ENCODE measurements at places on chromosomes 5 and 9.

DNA sequence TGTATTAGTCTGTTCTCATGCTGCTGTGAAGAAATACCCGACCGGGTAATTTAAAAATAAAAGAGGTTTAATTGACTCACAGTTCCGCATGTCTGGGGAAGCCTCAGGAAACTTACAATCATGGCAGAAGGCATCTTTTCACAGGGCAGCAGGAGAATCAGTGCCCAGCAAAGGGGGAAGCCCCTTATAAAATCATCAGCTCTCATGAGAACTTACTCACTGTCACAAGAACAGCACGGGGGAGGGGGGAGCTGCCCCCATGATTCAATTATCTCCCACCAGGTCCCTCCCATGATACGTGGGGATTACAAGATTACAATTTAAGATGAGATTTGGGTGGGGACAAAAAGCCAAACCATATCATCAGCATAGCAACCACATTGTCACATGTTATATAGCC lies 102.5 kb downstream of the GPBP1 start:
- DNase-seq, result no peak

- DNase-seq, result no peak
Measured at GRCh38 chr5:125125031-125125823, 378.8 kb upstream of the ZNF608 start.

- DNase-seq, result peak; percentile 86
Measured at GRCh38 chr5:113524927-113525326, 11.4 kb downstream of the YTHDC2 start.

DNA sequence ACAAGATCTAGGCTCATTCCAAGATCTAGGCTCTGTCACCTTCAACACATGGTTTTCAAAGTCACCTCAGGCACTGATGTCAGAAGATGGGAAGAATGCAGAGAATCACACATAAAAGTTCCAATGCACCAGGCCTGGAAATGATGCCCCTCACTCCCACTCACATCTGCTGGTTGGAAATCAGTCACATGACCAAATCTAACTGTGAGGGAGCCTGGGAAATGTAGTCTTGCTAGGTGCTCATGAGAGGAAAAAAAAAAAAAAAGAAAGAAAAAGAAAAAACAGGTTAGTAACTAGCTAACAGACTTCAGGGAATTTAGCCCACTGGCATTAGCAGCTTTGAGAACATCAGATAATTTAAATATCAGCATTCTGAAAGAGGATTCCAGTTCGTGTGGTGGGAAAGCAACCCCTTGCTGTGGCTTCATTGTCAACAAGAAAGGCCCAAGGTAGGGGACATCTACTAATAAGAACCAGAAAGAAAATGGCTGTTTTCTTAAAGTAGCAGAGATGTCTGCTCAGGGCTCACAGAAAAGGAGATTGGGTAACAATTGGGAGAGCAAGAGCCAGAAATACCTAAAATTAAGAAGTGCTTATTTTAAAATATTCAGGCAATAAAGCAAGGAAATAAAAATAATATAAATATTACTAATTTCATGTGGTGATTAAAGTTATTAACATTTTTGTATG lies 614.3 kb downstream of the ACTL7B start:
- DNase-seq, result no peak

GRCh38 chr5:171418316-171418981 lies 998 bp upstream of the FGF18 start:
- peak; percentile 54 for DNase-seq

- DNase-seq, result no peak
Measured at GRCh38 chr5:134070725-134071613, 43.5 kb upstream of the TCF7 start.

DNA sequence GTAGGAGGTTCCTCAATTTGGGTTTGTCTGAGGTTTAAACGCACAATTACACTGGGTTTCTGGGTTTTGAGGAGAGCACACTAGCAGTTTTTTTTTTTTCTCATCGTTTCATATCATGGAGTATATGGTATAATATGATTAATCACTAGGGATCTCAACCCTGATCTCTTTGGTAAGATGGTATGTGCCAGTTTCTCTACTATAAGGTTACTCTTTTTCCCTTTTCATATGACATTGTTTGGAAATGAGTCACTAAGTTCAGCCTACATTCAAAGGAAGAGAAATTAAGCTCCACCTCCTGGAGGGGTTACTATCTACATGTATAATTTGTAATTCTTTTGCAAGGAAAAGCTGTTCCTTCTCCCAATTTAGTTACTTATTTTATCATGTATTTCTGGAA lies 35.2 kb downstream of the MTRR start:
- no peak for DNase-seq

DNA sequence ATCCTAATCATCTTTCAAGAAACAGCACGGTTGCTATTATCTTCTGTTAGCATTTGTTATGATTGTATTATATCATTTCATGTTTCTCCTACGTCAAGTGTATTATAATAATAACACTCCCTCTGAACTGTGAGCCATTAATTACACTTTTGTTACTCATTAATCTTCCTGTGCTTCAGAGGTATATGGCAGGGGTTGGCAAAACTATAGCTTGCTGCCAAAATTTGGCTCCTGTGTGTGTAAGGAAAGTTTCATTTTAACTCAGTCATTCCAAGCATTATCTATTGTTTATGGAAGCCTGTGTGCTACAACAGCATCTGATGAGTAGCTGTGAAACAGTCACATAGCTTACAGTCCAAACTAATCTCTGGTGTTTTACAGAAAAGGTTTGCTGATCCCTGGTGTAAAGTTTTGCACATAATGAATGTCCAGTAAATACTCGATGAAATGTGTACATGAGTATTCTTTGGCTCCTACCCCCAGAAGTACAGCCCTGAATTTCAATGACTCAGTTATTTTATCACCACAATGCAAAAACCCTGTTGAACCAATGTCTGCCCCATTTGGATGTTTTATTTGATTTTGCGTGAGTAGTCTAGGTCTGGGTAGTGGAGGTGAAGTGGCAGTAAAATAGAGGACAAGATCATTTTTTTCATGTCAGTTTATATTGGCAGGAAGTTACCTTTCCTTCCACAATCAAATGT lies 648.2 kb downstream of the MAT2B start:
- DNase-seq, result no peak

DNA sequence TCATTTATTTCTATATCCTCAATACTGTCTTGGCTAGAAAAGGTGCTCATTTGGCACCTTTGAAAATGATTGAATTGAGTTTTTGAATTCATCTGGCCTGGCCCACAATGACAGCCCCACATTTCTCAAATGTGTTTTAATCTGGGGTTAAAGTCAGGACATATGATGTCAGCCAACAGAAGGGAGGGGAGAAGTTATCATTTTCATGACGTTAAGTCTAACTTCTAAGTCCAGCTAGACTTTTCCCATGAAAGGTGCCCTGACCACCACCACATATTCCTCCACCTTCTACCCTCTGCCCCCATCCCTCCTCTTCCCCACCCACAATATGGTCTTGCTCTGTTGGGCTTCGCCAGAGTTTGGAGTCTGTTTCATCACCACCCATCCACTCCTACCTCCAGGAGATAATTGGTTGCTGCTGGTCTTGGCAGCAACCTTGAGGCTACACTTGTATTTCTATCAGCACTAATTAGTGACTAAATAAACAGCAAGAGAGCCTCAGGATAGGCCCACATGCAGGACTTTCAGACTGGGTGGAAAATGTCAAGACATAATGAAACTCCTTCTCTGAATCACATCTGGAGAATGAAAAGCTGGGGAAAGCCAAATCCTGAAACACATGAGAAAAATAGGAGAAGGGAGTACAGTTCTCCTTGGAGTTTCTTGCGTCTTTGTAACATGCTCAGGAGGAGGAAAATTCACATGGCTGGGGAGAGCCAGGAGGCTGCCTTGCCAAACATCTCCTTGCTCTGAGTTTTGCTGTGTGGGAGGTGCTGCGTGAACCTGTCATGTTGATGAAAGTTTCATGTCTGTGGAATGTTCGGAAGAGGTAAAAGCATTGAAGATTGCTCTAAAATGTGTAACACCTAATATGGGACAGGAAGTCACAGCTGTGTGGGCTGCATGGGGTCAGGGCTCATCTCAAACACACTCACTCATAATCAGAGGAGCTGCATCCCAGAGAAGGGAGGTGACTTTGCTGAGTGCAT lies 544.7 kb upstream of the KLF4 start:
- no peak for DNase-seq

- no peak for DNase-seq
Measured at GRCh38 chr9:80251778-80252177, 680.0 kb downstream of the TLE4 start.

DNA sequence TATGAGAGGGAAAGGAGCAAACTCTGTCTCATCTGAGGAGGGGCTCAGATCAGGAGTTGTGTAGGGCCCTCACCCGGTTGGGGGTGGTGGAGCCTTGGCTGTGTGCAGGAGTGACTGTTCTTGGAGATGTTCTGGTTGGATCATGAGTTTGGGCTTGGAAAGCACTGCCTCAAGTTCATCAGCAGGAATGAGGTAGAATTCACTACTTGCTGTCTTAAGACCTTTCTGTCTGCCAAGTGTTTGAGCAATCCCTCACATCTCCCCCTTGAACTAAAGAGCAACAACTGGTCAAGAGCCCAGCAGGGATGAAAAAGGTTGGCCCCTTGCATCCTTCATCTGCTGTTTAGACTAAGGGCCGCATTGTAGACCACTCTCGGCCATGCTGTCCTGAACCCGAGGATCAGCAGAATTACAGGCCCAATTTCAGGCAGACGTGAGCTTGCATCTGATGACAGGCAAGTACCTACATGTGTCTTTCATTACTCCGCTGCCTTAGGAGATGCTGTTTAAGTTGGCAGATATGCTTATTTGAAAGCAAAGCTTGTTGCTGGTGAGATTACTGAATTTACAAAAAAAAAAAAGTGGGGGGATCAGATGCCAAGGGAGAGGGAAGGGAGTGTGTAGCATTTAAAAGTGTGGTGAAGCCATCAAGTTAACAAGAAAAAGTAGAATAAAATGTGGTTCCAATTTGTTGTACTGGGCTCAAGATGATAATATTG lies 36.4 kb downstream of the PIK3R1 start:
- no peak for DNase-seq

GRCh38 chr9:38659538-38659937 lies 39.1 kb upstream of the ANKRD18A start:
- DNase-seq, result no peak

DNA sequence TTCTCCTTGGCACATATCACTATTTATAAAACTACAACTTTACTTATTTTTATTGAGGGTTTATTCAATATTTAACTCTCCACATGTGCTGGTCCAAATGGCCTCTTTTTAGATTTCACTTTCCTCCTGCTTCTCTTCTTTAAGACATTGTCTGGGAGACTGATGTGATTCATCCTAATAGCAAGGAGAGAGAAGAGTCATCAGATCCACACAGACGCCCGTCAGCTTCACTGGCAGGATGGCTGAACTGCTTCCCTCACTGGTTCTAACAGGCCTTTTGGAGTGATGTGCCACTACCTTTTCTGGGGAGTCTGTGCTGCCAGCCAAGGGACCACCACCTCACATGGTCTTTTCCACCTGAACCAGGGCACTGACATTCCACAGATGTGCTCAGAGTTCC lies 16.5 kb upstream of the ROR2 start:
- no peak for DNase-seq

GRCh38 chr9:36136894-36137391 lies 410 bp downstream of the GLIPR2 start:
- peak; percentile 6 for DNase-seq

- DNase-seq, result no peak
Measured at GRCh38 chr5:72455476-72455875, 51.7 kb downstream of the ZNF366 start.

DNA sequence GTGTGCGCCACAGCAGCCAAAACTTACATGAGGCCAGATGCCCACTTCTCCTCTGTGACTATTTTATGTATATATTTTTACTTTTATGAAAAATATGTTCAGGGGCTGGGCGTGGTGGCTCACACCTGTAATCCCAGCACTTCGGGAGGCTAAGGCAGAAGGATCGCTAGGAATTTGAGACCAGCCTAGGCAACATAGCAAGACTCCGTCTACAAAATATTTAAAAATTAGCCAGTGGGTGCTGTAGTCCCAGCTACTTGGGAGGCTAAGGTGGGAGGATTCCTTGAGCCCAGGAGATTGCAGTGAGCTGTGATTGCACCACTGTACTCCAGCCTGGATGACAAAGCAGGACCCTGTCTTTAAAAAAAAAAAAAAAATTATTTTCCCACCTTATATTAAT lies 83.2 kb downstream of the RFK start:
- DNase-seq, result no peak

- DNase-seq, result no peak
Measured at GRCh38 chr5:152824316-152824715, 419.2 kb upstream of the NMUR2 start.

GRCh38 chr5:14295610-14296009 lies 152.5 kb downstream of the TRIO start:
- no peak for DNase-seq

- no peak for DNase-seq
Measured at GRCh38 chr5:17748941-17749340, 114.7 kb downstream of the TAF11L14 start.

GRCh38 chr5:4879693-4880303 lies 260.3 kb upstream of the ADAMTS16 start:
- DNase-seq, result peak; percentile 35

DNA sequence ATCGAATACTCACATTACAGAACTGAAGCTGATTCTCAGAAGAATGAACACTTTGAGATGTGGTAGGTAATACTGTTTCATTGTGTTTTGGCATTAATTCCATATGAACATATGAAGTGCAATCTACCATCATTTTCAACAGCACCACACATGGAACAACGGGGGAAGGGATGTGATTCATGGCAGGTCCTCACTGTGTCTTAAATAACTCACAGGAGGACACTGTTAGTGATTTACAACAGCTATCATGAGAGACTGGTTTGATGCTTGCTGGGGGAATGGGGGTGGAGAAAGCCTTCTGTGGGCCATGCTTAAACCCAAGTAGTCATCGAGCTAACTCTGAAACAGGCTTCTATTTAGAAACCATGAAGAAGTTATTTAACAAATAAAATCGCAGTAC lies 232.9 kb downstream of the SPOCK1 start:
- DNase-seq, result no peak

DNA sequence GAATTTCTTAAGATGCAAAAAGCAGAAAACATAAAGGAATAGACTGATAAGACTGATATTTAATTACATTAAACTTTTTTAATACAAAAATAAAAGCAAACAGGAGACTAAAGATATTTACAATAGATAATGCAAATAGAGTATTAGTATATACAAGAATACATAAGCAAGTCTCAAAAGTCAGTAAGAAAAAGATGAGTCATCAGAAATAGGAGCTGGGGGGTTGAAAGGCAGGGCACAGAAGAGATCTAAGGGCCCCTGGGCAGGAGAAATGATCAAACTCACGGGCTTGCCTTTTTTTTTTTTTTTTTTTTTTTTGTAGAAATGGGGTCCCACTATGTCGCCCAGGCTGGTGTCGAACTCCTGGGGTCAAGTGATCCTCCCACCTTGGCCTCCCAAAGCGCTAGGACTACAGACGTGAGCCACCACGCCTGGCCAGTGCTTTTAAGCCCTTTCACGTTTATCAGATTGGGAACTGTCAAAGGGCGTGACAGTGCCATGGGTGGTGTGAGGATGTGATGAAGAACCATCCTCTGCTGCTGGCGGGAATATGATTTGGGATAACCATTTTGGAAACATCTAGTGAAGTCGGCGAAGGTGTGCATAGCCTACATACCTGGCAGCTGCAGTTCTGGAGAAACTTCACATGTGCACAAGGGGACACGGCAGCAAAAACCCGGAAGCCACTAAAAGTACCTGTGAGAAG lies 126.1 kb downstream of the CACNA1B start:
- DNase-seq, result no peak

GRCh38 chr9:87035879-87036278 lies 88.6 kb upstream of the GAS1 start:
- no peak for DNase-seq
